ENCODE measurements at places on chromosomes 1 and 21.

GRCh38 chr21:34989337-34990151 is 59.6 kb downstream of the RUNX1 start:
- no peak for DNase-seq

DNA sequence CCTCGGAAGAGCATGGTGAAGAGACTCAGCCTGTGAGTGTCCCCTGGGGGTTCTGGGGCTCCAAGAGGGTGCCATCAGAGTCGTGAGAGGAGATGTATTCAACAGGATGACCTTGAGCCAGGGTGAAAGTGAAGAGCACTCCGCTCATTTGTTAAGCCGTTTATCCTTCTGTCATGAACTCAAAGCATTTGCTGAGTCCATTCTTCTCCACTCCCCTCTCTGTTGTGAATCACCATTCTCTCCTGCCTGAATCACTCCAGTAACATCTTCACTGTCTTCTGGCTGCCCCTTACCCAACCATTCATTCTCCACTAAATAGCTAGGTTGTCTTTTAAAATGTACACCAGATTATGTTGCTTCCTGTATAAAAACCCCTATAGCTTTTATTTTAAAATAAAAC is 102.2 kb downstream of the RGL1 start:
- DNase-seq: no peak

DNA sequence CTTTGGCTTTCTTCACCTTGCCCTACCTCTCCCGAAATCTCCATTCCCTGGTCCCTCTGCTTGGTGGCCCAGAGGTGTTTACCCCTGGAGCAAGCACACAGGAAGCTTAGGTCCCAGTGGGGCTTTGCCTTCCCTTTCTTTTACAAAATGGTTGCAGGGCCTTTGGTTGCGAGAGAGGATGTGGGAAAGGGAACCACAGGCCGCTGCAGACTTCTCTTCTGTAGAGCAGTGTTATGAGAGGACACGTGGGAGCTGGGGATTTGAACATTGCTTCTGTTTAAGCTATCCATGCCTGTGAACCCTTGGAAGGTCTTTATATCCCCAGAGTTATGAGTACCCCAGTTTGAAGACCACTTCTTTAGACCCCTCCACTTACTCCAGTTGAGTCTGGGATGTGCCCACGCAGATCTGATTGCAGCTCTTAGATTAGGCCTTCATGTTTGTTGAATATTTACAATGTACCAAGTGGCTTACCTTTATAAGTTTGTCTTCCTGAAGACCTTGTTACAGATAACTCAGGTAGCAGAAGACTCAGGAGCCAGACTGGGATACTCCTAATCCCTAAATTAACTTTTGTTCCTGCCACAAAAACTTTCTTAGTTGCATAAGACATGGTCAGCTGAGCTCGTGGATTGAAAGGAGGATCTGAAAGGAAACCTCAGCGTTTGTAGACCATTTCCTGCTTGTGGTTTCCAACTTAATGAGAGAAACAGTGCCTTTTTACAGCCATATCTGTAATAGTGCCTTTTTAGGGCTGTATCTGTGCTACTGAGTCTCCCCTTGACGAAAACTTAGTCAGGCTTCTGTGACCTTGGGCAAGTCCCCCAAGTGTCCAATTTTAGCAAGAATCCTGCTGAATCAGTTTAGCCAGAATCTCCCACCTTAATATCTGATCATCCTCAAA is 21.9 kb upstream of the IVNS1ABP start:
- DNase-seq: no peak

DNA sequence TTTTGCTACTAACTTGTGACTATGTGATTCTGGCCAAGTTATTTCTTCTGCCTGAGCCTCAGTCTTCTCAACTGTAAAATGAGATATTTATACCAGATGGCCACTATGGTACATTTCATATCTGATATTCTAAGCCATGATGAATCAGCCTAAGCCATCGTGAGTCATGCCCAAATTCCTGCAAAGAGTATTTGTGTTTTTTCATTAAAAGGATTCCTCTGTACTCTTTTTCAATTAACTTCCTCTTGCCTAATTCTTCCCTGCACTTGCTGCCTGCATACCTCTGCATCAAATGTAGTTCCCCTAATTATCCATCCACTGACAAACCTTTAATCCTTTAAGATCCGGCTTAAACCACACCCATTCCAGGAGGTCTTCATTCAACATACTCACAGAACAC is 575.1 kb upstream of the BEND5 start:
- no peak for DNase-seq

- no peak for DNase-seq
Measured at GRCh38 chr1:25425098-25426085, 4.8 kb upstream of the RHCE start.

DNA sequence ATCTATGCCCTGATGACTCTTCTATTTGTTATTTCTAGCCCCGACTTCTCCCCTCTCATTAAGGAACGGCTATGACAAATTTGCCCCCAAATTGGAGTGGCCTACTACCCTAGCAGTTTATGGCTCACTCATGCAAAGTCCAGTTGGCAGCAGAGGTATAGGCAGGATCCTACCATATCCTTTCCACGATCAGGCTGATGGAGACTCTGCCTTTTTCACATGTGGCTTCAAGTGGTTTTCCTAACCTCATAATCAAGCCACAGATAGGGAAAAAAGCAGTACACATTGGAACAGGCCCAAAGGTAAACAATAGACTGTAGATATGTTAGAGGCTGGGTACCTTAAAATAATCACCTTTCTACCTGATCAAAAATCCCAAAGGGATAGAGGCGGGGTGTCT is 292.5 kb downstream of the NCAM2 start:
- no peak for DNase-seq

- DNase-seq: no peak
Measured at GRCh38 chr21:25938658-25939395, 204.1 kb downstream of the GABPA start.

DNA sequence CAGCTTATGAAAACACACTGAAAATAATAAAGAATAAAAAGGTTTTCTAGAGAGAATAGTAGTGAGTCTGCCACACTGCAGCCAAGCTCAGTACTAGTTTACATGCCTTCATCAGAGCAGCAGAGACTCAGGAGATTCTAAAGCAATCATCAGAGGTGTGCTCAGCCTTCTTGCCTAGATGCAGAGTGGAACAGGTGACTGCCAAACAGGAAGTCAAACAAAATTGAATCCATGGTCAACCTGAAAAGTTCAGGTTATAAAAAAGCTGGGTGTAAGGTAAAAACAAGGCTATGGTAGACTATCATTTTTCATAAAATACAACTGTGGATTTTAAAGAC is 165.3 kb upstream of the C1orf105 start:
- DNase-seq: no peak

- DNase-seq: no peak
Measured at GRCh38 chr21:45525153-45525909, 16.9 kb downstream of the SLC19A1 start.

DNA sequence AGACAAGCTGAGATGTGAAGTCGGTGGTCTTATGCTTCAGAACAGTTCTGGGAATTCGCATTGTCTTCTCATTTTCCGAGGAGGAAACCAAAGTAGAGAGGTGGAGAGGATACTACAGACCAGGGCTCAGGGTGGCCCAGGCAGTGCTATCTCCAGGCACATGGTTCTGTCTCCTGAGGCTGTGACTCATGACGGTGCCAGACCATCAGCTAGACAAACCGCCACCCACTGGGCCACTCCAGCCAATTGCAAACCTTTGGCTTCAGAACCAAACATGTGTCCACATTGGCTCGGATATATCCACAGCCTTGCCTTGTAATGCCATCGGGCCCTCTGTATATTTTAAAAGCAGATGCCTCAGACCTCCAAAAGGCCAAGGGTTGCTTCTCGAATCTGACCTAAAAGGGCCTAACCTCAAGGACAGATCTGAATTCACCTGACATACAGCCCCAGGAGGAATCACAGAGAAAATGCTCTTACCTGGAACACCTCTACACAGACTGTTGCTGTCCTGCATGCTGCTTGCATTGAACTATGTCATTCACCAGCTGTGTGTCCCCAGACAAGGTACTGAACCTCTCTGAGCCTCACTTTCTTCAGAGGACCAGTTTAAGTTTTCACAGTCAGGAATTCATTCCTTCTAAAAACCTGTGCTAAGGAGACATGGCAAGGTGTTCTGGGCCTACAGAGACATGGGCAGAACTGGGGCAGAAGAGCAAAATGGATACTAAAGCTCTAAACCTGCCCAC is 224.9 kb upstream of the JUN start:
- DNase-seq: no peak

- no peak for DNase-seq
Measured at GRCh38 chr1:25616987-25617624, 515 bp downstream of the MAN1C1 start.

- no peak for DNase-seq
Measured at GRCh38 chr1:29677028-29678024, 441.0 kb downstream of the PTPRU start.

DNA sequence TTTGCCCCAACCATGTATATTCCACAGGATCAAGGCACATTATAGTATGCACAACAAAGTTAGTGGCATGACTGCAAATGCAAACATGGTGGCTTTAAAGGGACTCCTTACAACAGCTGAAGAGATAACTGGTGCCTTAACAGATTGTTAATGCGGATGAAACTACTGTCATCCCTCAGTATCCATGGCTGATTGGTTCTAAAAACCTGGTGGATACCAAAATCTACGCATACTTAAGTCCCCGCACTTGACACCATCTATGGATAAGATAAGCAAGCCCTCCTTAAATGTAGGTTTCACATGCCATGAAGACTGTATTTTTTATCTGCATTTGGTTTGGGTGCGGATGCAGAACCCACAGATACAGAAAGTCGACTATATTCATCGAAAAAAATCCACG is 73.5 kb downstream of the ZNF644 start:
- no peak for DNase-seq

DNA sequence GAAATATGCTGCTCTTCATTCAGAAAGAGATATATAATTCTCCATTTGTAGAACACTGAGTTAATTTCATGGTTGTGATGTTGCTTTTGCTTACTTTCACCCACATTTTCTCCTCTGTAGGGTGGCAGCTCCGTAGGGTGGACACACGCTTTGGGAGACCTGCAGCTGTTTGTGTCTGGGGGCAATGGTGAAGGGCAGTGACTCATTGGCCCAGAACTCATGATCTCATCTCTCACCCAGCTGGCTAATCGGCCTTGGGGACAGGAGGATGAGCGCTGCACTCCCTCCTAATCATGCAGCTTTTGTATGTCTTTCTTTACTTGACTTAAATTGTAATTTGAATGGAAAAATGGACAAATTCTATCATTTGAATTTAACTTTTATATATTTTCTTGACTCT is 9.6 kb downstream of the DISC1 start:
- no peak for DNase-seq
